ENCODE measurements at places on chromosomes 3 and 15. TPM values are rescaled to one million over a fixed set of nuclear protein-coding genes. Genes with fewer than 3 reads are reported as not detected.

Gene SPG21
- 97.8 TPM for polyA plus RNA-seq

- DNase-seq = peak; percentile 18
Observed at GRCh38 chr15:41018534-41018933, 65.3 kb downstream of the CHAC1 start.

GRCh38 chr15:42239528-42240182 is 31.6 kb upstream of the VPS39 start:
- DNase-seq = no peak

Gene CHRNA7
- 31.5 TPM for polyA plus RNA-seq

GRCh38 chr3:135966271-135966961 is 888 bp downstream of the PPP2R3A start:
- DNase-seq = peak; percentile 58

DNA sequence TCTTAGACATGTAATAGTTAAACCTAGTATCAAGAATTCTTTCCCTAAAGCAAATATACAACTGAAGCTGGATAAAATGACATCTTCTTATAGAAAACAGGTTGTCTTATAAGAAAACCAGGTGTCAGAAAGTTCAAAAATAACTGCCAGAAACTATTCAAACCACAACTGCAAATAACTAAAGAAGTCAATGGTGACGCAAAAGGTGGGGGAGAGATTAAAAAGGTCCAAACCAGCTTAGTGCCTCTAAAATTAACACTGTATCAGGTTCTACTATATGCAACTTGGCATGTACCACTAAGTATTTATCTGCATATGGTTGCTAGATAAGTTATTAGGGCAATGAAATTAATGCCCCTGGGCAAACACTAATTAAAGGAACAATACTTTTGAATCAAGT is 136.8 kb downstream of the TBL1XR1 start:
- DNase-seq = no peak

Gene RTP3
- not detected for polyA plus RNA-seq

Gene KBTBD12
- 1.5 TPM for polyA plus RNA-seq

Gene MCF2L2
- 1.2 TPM for polyA plus RNA-seq

Gene IL12A
- 0.40 TPM for polyA plus RNA-seq

- DNase-seq = no peak
Observed at GRCh38 chr15:73578026-73578425, 55.2 kb downstream of the NPTN start.

GRCh38 chr3:36483709-36484108 is 103.4 kb downstream of the STAC start:
- no peak for DNase-seq

DNA sequence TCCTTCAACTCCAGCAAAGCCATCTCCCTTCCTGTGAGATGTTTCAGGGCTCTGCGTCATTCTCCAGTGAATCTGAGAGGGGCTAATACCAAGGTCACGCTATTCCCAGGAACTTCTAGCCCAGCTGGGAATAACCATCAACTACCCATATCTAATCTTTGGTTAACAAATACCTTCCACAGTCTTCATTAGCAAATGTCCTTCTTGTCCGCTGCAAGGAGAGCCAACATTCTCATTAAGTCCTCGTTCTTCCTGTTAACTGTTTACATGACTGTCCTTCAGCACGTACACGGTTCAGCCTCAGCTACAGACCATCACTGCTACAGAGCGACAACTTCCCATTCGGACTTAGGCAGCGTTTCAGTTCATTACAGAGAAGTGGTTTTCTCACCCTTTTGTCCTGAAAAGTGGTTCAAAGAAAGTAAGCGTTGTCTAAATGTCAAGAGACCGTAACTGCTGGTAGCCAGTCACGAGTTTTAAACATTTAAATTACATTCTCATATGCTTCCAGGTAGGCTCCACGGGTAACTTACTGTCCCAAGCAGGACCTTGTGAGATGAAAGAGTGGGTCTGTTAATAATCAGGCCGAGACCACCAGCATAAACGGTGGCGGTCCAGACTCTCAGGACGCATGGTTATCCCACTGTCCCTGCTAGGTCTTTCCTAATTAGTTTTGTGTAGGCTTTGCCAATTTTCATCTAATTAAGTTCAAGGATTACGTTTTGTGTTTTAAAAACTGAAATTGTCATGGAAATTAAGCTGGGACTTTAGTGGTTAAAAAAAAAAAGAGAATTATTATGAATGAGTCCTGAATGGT is 63.8 kb downstream of the CHSY1 start:
- no peak for DNase-seq

DNA sequence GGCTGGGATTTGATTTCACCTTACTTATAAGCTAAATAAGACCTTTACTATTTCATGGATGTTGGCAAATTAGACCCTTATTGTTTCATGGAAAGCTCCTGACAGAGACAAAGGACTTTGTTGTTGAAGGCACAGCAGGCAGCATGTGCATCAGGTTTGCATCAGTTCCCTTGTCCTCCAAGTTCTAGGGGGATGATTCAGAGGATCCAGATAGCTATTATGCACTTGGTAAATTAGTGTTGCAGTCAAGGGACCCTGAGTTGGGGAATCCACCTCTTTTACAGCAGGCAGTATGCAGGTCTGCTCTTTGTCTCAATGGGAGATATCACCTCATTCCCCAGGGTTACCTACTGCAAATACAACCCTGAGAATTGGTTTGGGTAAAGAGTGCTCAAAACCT is 131.4 kb upstream of the IGSF10 start:
- DNase-seq = no peak

Gene TRIM71
- polyA plus RNA-seq = 8.5 TPM

Gene CPNE9
- polyA plus RNA-seq = 0.29 TPM

DNA sequence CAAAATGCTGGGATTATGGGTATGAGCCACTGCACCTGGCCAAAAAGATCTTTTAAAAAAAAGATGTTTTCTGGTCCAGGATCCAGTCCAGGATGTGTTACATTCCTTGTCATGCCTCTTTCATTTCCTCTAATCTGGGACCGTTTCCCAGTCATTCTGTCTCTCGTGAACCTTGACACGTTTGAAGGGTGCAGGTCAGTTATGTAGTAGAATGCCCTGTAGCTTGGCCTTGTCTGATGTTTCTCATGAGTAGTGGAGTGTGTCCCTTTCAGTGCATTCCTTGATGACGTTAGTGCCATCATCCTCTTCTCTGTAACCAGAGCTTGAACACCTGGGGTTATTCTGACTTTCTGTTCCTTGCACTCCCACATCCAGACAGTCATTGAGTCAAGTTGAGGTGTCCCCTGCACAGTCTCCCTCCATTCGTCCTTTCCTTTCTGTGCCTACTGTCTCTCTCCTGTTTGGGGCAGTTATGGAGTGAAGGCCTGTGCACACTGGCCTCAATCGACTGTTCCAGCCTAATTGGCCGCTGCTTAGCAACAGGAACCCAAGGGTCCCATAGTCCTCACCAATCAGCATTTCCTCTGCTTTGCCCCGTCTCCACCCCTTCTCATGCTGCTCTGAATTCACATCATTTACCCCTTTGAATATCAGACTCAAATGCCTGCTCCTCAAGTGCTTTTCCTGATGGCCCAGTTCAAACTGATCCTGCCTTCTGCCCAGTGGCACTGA is 5.5 kb downstream of the FAM81A start:
- DNase-seq = no peak

DNA sequence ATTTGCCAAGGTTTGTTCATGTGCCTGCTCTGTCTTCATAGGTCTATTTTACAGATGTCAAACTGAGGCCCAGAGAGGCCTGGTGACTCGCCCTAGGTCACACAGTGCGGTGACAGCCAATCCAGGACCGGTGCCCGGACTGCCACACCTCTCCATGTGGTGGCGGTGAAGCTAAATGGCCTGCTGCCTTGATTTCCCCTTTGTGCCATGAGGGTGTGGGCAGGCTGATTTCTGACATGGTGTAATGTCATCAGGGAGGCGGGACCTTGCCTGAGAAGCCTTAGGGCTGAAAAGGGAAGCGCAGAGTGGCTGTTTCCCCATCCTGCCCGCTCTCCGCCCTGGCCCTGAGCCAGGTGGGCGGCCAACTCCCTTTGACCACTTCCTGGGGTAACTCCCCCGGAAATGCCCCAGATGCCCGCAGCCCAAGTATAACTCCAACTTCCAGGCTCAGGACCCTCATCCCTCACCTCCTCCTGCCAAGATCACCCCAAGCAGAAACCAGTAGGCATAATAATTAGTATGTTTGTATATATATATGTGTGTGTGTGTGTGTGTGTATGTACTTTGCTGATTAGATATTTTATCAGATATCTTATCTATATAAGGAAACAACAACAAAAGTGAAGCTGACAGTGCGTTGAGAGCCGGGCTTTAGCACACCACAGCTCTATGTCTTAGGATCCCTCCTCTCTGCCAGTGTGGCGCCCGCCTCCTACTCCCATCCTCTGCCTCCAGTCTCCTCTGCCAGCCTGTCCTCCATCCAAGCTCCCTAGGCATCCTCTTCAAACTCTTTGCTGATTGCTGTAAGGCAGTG is 63.9 kb downstream of the IQSEC1 start:
- no peak for DNase-seq

Gene CGNL1
- 65.1 TPM for polyA plus RNA-seq

DNA sequence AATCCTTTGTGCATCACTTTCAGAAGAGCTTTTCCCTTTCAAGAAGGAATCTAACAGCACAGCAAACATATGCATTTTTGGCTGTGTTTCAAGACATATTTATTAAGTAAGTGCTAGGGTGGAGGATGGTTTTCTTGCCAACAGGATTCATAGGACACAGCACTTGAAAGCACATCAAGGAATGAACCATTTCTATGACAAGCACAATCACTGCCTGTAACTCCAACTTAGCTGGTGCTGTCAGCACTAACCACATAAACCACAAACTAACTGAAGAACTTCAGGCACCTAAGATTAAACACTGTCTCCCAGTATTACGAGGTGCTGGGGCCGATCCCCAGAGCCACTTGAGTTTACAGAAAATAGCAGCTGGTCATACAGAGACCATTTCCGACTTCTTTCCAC is 35.4 kb upstream of the SPRED1 start:
- DNase-seq = no peak

Gene SOX14
- not detected for polyA plus RNA-seq

DNA sequence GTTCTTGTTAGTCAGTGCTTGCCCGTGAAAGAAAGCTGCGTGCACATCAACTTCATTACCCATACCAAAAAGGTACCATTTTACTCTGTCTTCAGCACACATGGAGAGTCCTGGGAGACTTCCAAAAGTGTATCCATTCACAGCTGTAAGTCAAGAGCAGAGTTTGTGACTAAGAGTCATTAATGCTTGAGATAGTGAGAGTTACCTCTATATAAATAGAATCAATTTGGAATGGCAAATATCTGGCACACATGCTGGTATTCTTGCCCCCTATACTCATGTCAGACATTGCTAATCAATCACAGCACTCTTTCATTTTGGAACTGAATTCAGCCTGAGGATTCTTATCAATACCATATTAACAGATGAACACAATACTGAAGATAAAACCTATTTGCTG is 14.2 kb downstream of the CP start:
- DNase-seq = no peak

- peak; percentile 11 for DNase-seq
Observed at GRCh38 chr3:40971191-40972168, 227.8 kb upstream of the CTNNB1 start.

- DNase-seq = no peak
Observed at GRCh38 chr3:160163229-160163878, 61.9 kb upstream of the C3orf80 start.

Gene NDN
- 73.9 TPM for polyA plus RNA-seq

DNA sequence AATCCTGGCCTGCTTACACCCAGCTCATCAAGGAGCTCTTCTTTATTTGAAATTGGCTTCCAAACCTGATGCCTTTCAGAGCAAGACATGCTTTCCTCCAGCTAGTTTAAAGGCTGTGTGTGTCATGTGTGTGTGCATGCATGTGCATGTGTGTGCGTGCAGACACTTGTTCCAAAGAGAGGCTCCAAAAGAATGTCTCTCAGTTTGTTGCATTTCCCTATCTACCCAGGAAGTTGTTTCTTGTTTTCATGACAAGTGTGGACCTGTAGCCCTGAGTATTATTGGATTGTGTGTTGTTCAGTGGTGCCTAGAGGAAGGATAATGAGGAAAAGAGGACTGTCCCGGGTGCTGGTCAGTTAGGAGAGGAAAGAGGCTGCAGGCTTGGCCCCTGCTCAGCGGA is 240.0 kb downstream of the THSD4 start:
- DNase-seq = no peak

Gene LRRC15
- 0.07 TPM for polyA plus RNA-seq

DNA sequence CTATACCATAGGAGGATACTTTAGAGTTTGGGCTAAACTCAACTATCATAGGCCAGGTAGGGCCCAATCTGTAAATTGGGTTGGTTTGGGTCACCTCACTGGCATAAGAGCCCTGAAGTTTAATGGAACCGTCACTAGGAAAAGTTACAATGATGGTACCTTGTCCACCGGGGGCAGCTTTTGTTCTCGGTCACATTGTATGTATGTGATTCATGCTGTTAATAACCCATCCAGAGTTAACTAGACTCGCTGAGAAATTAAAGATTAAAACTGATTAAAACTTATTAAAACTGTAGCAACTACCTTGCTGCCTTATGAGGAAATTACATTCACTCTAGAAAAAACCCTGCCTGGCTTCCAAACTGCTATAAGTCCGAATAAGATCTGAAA is 145.0 kb upstream of the TMCO5A start:
- DNase-seq = no peak

DNA sequence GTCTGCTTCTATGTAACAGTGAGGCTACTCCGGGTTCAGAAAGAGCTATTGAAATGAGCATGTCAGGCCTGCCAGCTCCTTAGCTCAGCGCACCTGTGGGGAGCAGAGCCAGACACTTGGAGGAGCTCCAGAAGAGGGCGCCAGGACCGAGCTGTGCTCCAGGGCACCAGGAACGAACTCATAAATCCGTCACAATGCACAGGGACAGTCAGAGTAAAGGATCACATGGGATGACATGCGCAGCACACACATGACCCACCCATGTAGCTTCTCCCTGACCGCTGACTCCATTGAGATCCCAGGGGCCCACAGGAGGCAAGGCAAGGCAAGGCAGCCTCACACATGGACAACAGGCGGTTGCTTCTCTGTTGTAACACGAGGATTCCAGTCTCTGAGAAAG is 26.0 kb upstream of the GNB5 start:
- no peak for DNase-seq

Gene CIB1
- polyA plus RNA-seq = 55.4 TPM
